ENCODE measurements at places on chromosomes 4 and X.

DNA sequence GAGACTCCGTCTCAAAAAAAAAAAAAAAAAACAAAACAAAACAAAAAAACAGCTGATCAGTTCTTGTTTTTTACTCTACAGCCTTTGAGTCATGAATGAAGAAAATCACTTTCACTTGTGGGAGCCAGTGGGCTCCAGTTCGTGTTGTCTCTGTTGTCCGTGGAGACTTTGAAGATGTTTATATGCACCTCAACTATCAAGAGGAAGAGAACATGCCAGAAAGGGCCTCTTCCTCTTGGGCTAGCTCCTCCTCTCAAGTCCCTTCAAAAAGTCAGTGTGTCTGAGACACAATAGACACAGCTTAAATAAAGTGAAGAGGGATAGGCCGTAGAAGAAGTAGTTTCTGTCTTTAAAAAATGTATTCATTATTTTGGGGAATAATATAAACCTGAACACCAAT, 182.7 kb downstream of the KDR start:
- DNase-seq: no peak

- DNase-seq: no peak
Observed at GRCh38 chr4:7004331-7004730, 38.8 kb upstream of the TADA2B start.

DNA sequence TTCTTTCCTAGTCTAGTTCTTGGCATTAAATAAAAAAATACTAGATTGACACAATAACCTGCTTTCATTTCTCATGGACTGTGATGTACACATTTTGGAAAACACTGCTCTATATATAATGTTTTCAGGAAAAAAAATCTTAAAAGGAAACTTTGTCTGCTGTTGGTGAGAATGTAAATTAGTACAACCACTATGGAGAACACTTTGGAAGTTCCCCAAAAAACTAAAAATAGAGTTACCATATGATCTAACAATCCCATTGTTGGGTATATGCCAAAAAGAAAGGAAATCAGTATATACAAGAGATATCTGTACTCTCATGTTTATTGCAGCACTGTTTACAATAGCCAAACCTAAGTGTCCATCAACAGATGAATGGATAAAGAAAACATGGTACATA, 202.3 kb downstream of the PPP3CA start:
- DNase-seq: no peak

GRCh38 chr4:1576961-1577821, 106.9 kb downstream of the FAM53A start:
- DNase-seq: no peak

DNA sequence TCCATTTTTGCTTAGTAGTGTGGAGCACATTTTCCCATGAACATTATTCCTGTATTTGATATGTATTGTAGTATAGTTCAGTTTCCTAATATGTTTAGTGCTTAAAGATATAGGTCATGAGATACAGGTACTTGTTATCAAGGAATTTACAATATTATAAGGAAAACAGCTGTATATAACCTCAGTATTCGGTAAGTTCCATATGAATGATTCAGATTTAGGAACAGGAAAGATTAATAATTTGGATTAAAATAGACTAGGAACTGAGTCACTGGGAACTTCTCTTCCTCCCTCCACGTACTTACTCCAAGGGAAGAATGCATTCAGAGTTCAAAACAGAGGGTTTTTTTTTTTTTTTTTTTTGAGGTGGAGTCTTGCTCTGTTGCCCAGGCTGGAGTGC, 20.0 kb downstream of the DIAPH2 start:
- no peak for DNase-seq

GRCh38 chr4:2829321-2829932, 14.2 kb upstream of the ADD1 start:
- DNase-seq: no peak

DNA sequence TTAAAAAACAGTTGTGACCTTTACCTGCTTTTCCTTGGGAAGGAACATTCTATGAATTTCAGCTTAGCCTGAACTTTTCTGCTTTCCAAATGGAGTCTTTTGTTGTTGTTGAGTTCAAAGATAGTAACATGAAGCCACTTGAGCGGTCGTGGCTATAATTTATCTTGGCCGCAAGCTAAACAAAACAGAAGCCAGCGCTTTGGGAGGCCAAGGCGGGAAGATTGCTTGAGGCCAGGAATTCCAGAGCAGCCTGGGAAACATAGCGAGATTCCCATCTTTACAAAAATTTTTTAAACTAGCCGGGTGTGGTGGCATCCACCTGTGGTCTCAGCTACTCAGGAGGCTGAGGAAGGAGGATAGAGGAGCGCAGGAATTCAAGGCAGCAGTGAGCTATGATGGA, 29.9 kb downstream of the TKTL1 start:
- no peak for DNase-seq

- DNase-seq: no peak
Observed at GRCh38 chr4:23001478-23001877, 308.7 kb downstream of the GBA3 start.

DNA sequence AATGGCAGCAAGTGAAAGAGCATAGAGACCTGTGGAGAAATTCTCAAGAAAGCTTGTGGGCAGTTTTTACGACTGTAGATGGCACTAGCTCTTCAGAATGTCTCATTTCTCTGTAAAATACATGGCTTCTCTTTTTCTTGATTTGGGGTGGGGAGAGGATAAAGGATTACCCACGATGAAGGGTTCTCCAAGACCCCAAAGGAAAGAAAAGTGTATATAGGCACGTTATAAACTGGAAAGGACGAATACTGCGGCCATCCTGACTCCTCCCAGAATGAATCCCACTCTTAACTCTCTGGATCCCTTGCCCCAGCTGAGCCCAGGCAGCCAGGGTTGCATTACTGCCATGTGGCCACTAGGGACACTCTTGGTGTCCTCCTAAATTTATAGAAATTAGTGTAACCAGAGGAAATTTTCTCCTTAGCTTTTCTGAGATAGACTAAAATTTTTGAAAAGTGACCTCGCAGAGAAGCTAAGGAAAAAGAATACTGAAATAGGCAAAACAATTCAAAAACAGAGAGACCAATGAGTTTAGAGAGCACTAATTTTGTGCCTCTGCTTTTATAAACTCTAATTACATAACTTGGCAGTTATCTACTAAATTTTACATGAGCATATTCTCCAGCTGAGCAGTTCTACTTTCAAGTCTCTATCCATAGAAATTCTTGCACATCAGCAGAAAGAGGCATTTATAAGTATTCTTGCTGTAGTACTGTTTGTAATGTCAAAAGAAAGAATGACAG, 37.8 kb upstream of the PCDH19 start:
- DNase-seq: no peak

DNA sequence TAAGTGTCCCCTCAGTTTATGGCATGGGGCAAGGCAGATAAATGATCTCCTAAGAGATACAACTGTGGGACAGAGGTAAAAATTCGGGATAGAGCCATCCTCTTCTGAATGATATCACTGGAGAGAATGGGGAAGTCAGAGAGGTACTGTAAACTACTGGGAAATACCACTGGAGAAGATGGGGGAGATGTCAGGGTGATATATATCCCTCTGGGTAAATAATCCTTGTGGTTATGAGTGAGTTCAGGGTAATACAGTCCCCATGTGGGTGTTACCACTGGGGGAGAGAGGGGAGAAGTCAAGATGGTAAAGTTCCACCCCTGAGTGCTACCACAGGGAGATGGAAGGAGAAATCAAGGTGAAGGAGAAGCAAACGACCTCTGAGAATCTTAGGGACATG, 63.9 kb upstream of the ZNF81 start:
- DNase-seq: no peak

- no peak for DNase-seq
Observed at GRCh38 chrX:43643201-43643600, 12.9 kb upstream of the MAOA start.

DNA sequence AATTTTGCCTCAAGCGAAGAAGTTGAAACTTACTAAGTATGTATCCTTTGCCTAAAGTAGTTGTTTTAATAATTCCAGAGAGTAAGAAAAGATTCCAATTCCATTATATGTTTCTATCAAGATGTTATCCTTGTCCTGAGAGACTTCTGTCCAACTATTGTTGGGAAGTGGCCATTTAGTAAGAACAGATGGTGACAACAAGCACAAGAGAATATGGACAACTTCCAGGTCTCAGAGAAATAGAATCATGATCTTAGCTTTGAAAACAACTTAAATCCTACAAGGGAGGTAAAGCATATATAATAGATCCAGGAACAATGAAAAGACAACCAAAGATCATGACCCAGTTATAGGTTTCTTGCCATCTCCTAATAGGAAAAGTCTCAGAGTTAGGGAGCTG, 486.6 kb upstream of the PCDH10 start:
- DNase-seq: no peak

DNA sequence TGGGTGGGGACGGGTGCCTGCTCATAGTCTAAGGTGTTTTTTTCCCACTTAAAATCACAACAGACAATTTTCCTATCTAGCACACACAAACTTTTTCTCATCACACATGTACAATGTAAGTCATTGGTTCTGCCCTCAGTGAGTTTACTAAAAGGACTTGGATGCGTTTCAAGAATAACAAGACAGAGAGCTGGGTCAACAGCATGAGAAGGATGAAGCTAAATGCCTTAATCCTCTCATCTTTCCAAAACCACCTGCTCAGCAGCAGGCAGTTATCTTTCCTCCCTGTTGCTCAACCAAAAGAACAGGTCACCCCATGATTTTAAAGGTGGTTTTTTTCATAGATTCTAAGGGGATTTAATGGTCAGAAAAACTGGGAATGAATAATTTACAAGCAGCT, 40.1 kb downstream of the OFD1 start:
- no peak for DNase-seq

GRCh38 chr4:105970371-105970770, 75.1 kb downstream of the NPNT start:
- DNase-seq: no peak

GRCh38 chr4:15690020-15690809, 8.6 kb downstream of the FAM200B start:
- no peak for DNase-seq

Data from NK-92 treated with Interleukin-12 subunit alpha and Interleukin-12 subunit beta, amount 100 ng/mL, for 24 hours (cell line).